T-cell (primary cell): ENCODE measurements at places on chromosomes 11 and 22.

GRCh38 chr11:70604630-70605467 is 206.5 kb downstream of the CTTN start:
- DNase-seq = no peak

DNA sequence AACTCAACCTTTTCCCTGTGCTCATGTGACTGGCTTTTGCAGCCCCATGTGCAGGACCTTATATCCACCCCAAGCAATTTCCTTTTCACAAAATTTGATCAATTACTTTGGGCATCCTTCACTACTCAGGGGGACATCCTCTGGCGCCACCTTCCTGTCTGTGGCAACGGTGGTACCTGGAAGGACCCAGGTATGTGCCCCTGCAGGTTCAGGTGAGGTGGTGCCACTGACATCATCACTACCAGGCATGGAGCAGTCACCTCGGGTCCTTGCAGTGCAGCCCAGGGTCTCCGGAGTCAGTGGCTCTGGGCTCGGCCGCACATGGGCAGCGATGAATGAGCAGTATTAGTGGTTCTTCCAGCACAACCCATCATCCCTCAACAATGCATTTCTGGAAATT is 37.7 kb upstream of the B3GAT1 start:
- no peak for DNase-seq

DNA sequence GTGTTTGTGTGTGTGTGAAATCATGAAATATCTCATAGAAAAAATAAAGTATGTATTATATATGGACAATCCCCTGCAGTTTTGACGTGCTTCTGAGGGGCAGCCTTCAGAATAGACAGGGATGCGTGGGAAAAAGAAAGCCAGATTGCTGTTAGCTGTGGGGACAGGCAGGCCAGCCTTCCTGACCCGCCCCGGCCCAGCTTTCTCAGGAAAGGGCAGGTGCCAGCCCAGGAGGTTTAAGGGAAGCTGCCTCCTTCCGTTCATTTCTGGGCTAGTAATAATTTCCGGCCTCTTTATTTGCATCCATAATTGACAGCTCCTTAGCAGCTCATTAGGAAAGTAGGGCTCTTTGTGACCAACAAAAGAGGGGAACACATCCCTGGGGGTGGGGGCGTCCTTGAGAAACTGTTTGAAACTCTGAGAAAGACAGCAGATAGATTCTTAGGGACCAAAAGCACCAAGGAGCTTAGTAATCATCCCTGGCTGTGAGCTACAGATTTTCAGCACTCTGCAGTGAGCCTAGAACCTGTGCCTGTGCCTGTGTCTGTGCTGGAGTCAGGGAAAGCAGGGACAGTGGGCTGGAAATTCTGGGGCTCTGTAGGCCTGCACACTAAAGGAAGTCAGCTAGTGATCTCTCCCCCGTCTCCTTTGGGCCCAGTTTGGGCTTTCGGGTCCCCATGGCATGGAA is 632.9 kb upstream of the CADM1 start:
- DNase-seq = no peak

DNA sequence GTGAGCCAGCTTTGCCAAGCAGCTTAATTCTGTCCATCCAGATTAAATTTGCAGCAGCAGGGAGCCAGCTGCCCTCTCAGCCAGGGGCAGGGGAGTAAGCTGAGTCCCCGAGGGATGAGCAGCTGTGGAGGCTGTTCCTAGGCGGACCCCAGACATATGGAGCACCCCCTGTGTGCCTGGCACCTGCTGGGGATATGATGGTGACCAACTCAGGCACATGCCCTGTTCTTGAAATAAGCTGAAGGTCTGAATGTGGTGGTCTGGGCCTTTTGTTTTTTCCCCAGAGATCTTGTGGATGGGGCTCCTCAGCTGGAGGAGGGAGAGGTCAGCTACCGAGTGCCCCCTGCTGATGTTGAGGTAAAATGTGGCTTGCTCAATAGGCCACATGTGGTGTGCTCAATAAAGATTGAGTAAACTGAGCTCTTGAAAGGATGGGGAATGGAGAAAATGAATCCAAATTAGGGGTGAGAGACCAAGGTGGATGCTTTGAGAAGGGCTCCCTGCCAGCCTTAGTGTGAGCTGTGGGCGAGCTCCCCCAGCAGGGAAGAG is 103.3 kb upstream of the NNMT start:
- no peak for DNase-seq

GRCh38 chr11:66309475-66309874 is 7.4 kb downstream of the CD248 start:
- no peak for DNase-seq

GRCh38 chr11:81840380-81840779 is 893.3 kb downstream of the FAM181B start:
- DNase-seq = no peak
